ENCODE measurements at places on chromosomes 3 and 15.

DNA sequence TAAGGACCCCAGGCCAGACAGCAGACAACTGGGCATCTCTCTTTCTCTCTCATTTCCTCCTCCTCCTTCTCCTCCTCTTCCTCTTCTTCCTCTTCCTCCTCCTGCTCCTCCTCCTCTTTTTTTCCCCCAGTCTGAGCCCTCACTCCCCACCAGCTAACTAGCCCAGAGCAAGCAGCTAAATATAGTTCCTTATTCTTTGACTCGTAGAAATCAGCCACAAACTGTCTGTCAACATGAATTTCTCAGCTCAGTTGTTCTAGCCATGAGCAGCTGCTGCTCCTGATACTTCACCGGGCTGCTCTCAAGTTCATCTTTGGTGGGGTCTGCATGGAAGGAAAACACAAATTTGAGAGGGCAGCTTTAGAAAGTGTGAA, 19.2 kb upstream of the LOXL1 start:
- no peak for DNase-seq
- peaks cover 12% of the 10 kb centered on the region for H3K27me3 ChIP-seq
- peaks cover 5% of the 10 kb centered on the region for H3K4me1 ChIP-seq
- H3K4me3 ChIP-seq: no peak overlapping the region

DNA sequence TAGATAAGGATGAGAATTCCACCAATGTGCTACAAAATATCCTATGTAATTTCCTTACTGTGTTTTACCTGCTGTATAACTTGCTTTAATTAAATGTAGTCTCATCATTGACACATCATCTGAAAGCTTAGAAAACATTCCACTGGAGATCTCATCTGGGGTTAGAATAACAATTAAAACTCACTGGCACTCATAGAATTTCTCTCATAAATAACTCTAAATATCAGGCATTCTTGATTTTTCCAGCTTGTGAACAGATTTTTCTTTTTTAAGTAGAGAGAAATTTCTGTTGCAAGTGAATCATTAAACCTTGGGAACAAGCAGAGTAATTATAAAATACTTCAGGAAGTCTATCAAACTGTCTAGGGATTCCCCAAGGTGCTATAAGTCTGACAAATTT, 843.8 kb downstream of the NAALADL2 start:
- DNase-seq: no peak
- H3K36me3 ChIP-seq: no peaks in the 10 kb centered on the region
- H3K27me3 ChIP-seq: no peaks in the 10 kb centered on the region
- no peak overlapping the region for H3K4me3 ChIP-seq
- H3K27ac ChIP-seq: no peak overlapping the region
- H3K4me1 ChIP-seq: no peaks in the 10 kb centered on the region

DNA sequence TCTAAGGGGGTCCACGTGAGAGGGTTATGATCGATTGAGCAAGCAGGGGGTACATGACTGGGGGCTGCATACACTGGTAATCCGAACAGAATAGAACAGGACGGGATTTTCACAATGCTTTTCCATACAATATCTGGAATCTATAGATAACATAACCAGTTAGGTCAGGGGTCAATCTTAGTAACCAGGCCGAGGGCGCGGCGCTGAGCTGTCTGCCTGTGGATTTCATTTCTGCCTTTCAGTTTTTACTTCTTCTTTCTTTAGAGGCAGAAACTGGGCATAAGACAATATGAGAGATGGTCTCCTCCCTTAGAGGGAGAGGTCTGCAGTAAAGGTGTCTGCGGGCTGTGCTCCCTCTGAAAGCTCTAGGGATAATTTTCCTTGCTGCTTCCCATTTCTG, 261.3 kb downstream of the XXYLT1 start:
- H3K36me3 ChIP-seq: no peaks in the 10 kb centered on the region
- no peaks in the 10 kb centered on the region for H3K27me3 ChIP-seq

GRCh38 chr3:42306499-42306898, 40.5 kb upstream of the CCK start:
- H3K27ac ChIP-seq: no peak overlapping the region
- peaks cover 3% of the 10 kb centered on the region for H3K27me3 ChIP-seq
- no peaks in the 10 kb centered on the region for H3K36me3 ChIP-seq
- H3K4me1 ChIP-seq: peaks cover 6% of the 10 kb centered on the region

Measured in esophagus squamous epithelium (tissue), 5 donors.